Stimulated activated CD4-positive, alpha-beta T cell treated with anti-CD3 and anti-CD28 coated beads, Interleukin-12 subunit alpha, Interleukin-12 subunit beta, amount 100 ng/mL, for 4 hours (primary cell): ENCODE measurements at places on chromosomes 2 and 18.

GRCh38 chr18:61172624-61173023, 160.6 kb upstream of the CDH20 start:
- DNase-seq = no peak

DNA sequence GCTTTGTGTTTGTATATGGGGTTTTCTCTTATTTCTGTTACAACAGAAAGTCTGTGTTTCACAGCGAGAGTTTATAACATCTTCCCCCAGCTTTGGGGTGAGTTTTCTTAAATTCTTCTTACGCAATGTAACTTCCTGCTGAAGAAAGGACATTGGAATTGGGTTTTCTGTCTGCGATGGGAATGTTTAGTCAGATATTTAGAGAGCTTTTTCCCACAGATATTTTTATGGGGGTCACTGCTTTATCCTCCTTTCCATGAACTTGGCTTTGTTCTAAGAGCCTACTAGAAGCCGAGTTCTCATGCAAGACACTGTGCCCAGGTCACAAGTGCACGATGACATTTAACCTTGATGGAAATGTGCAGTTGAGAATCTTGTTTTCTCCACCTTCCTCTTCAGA, 22.1 kb downstream of the B3GNT2 start:
- DNase-seq = no peak

GRCh38 chr2:73704285-73704684, 32.9 kb downstream of the TPRKB start:
- DNase-seq = no peak

DNA sequence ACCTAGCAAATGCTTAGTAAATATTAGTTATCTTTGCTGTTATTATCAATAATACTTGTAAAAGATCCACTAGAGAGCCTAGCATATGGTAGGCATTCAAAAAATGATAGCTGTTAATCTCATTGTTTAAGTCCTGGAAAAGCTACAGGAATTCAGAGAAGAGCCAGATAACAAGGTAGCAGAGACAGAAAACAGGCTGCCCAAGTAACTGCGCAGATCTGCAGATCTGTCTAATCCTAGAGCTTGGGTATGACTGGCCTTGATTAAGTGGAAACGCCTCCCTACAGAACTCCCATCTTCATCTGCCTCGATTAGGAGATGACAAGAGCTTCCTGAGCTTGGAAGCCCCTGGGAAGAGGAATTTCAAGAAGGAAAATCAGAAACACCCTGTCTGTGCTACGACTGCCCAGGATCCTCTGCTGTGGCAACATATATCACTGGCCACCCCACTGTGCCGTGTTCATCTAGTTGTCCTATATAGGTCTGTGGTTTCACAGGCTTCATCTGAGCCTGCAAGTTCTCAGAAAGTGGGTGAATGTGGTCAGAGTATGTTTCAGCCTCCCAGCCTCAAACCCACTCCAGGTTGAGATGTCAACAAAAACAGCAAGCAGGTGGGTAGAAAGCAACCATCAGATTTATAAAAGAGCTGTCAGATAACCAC, 151.5 kb upstream of the PKDCC start:
- DNase-seq = no peak

GRCh38 chr2:184610891-184611290, 12.6 kb downstream of the ZNF804A start:
- DNase-seq = no peak

DNA sequence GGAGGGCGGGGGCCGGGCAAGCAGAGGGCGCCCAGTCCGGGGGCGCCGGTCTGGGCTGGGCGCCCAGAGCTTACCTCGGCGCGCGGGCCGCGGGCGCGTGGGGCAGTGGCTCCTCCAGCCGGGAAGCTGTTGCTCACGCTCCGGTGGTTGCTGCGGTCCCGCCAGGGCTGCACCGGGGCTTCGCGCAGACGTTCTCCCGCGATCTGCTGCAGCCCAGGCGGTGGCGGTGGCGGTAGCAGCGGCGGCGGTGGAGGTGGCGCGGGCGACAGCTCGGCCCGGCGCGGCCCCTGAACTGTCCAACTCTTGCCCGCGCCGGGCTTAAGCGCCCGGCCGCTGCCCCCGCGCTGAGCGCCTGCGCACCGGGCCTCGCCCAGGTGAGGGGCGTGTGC, 391 bp downstream of the ZNF385B start:
- DNase-seq = no peak

DNA sequence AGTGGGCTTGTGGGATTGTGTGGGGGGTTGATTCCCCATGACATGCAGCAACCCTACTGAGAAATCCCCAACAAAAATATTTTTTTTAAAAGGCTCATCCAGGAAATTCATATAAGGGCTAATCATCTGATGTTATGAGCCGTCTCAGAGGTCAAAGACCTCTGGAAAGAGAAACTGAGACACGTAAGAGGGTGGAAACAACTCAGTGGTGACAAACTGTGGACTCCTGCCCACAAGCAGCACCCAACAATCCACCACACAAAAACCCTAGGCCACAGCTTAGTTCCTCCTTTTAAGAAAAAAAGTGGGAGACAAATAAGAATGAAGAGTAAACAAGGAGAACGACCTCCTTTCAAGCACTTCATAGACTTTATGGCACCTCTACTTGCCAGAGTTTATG, 1096.1 kb upstream of the NRXN1 start:
- DNase-seq = no peak

- no peak for DNase-seq
Measured at GRCh38 chr2:34627003-34627402, 1027.9 kb upstream of the FAM98A start.

DNA sequence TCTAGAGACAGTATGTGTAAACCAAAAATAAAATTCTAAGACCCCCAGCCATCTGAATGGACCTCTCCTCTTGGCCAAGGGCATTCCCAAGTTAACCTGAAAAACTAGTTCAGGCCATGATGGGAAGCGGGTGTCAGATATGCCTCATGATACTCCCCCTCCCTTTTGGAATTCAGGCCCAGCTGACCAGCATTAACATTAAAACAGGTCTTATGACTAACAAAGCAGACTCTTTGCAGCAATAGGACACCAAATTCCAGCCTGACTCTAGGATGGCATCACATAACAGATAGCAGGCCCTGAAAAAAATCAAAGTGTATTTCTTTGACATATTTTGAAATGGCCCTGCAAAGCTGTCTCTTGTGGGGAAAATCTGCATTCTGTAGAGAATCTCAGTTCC, 73.3 kb upstream of the L3MBTL4 start:
- no peak for DNase-seq

GRCh38 chr2:25817630-25818029, 60.7 kb downstream of the ASXL2 start:
- no peak for DNase-seq
